Amniotic epithelial cell (primary cell): ENCODE measurements at places on chromosomes 2 and 18.

- DNase-seq, result no peak
Observed at GRCh38 chr2:166184789-166185188, 57.0 kb upstream of the SCN1A start.

DNA sequence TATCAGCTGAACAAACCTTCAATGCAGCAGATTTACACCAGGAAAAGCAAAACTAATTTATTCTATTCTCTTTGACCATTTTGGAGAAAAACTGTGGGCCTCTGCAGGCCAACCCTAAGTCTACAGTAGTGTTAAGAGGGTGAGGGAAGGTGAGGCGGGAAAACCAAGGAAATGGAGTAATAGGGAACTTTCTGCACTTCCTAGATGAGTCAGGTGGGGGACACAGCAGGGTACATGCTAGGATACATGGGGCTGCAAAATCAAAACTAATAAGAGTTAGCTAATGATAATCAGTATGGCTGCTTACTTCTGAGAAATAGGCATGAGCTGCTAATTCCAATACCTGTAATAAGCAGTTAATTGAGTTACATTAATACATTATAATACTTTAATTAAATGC, 66.0 kb upstream of the PGAP1 start:
- no peak for DNase-seq

- DNase-seq, result no peak
Observed at GRCh38 chr2:401019-401679, 113.3 kb upstream of the ALKAL2 start.

DNA sequence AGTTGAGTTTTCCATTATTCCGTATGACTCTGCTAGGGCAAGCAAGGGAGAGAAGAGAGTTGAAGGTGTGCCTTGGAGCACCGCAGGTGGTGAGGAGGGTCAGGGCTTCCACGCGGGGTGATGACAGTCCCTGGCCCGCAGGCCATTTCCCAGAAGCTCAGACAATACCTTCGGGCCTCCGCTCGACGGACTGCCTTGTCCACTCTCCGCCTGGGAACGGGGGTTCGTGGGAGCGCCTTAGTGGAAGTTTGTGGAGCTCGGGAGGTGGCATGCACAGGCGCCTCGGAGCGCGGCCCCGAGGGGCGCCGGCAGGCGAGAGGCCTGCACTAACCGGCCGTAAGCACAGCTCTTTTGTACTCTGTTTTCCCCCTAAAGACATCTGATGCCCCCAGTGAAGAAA, 69.8 kb downstream of the ARHGEF33 start:
- no peak for DNase-seq

- no peak for DNase-seq
Observed at GRCh38 chr2:127381762-127382161, 6.0 kb downstream of the MAP3K2 start.
